ENCODE measurements at places on chromosomes 4 and X.

GRCh38 chr4:94491322-94491721, 39.6 kb downstream of the PDLIM5 start:
- no peak for DNase-seq

DNA sequence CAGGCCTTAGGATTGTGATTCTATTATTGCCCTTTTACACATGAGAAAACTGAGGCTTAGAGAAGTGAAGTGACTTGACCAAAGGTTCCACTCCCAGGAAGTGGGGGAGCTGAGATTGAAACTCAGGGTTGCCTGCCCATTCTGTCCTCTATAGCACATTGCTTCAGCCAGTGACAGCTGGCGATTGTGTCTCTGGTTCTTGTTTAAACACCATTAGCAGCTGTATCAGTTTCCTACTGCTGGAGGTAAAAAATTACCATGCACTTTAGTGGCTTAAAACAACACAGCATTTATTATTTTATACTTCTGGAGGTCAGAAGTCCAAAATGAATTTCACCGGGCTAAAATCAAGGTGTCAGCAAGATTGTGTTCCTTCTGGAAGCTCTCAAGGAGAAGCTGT, 205.8 kb upstream of the MAMLD1 start:
- no peak for DNase-seq

DNA sequence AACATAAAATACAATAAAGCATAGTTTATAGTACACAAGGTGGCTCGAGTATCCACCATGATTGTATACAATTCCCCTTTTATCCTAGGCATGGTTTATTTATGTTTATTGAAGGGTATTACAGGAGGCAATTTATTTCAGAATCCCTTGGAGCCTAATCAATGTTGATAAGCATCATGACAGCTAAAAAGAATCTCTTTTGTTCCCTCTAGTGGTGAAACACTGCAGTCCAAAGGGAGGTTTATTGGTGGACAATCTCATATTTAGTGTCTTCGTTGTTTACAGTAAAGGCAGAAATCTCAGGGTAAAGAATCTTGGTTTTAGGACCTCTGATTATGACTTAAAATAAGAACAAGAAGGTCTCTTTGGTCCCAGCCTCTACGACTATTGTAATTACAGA, 1712.5 kb downstream of the C4orf33 start:
- no peak for DNase-seq

GRCh38 chr4:4388836-4389575, 2.1 kb downstream of the NSG1 start:
- no peak for DNase-seq

GRCh38 chr4:40840985-40841571, 91.3 kb downstream of the NSUN7 start:
- DNase-seq: peak; percentile 79

DNA sequence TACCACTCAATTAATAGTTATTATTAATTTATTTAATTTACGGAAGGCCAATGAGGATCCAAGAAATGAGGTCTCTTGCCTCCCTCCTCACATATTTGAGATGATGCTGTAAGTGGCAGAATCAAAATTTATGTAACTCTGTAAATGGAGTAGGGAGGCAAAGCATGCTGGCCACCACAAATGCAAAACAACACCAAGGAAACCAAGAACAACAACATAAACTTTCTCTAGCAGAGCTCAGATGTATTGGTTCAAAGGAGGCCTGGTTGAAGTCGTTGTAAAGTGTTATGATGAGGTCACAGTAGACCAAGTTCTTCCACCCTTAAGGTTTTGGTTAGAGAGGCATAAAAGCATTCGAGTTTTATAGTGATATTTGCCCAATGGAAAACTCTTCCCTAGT, 194.8 kb upstream of the FAT1 start:
- DNase-seq: no peak

GRCh38 chr4:62914758-62915157, 1494.5 kb downstream of the TECRL start:
- no peak for DNase-seq

GRCh38 chr4:1784395-1784788, 8.7 kb upstream of the FGFR3 start:
- no peak for DNase-seq

GRCh38 chr4:110296892-110297291, 98.5 kb upstream of the ELOVL6 start:
- DNase-seq: peak; percentile 58

GRCh38 chrX:37509349-37509748, 62.1 kb upstream of the LANCL3 start:
- DNase-seq: no peak

DNA sequence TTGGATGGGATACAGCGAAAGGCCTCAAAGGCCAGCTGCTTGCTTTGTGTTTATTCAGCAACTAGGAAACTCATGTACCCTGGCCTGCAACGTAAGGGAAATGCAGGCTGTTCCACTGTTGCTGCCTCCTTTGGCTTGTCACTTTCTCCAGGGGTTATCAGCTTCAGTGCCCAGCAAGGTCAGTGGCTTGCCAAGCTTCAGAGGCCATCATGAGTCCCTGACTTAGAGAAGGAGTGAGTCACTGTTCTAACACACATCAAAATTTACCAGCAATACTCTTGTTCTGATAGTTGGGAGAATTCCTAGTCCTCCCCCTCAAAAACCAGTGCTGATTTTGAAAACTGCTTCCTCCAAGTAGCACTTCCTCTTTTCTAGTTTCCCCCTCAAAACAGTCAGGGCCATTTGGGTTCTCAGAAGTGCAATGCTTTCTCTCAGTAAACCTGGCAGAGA, 250.8 kb downstream of the ARHGAP24 start:
- no peak for DNase-seq

DNA sequence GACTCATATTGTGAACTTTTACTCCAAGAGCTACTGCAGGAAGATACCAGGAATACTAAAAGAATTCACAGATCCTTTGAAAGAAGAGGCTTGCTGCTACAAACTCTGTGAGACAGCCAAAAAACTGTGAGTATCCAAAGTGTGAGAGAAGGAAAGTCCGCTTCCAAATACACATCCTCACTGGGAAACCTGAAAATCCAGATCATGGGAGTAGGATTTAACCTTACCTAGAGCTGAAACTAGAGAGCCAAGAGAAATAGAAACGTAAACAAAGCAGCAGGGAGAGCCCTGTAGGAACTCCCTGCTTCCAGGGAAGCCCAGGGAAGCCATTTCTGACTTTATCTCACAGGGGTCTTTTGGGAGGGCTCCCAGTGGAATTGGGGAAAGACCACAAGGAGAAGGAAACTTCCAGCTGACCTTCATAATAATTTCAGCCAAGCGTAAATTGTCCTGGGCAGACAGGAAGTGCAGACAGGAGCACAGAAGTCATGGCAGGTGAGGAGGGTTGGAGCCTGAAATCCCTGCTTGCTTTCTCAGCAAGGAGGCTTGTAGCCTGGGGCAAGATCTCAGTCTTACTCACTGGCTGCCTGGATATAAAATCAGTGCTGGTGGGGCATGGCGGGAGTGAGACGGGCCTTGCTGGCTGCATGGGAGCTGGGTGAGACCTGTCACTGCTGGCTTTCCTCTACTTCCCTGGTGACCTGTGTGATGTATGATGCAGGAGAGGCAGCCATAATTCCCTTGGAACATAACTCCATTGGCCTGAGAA, 26.2 kb upstream of the NFKB1 start:
- no peak for DNase-seq

DNA sequence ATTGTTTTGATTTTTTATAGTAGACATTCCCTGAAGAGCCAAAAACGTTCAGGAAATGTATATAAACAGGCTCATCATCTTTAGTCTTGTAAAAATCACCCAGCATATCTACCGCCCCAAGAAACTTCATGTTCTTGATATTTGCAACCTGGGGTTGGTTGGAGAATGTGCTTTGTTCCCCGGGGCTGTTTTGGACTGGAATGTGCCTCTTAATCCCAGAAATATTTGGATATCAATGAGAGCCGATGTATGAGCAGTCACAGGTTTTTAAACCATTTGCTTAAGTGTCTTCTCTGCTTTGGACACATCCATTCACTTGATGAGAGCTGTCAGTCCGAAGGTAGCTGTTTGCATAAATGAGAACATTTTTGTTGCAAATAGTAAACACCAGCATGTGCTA, 449.7 kb downstream of the PCDH7 start:
- no peak for DNase-seq

- DNase-seq: no peak
Observed at GRCh38 chr4:6549445-6549844, 25.5 kb upstream of the MAN2B2 start.

GRCh38 chrX:145816601-145817315, 871 bp upstream of the SLITRK2 start:
- DNase-seq: no peak

DNA sequence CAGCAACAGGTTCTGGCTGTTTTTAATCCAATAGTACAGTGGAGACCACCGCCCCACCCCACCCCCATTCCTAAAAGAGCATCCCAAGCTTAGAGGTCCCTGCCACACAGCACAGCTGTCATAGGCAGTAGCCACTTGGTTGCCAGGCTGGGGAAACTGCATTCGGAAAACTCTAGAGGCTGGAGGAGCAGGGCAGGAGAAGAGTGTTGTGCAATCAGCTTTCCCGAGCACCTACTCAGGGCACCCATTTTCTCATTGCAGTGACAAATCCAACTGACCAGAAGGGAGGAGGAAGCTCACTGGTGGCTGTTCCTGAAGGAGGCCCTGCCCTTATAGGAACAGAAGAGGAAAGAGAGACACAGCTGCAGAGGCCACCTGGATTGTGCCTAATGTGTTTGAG, 1.1 kb downstream of the CXCL1 start:
- DNase-seq: no peak

DNA sequence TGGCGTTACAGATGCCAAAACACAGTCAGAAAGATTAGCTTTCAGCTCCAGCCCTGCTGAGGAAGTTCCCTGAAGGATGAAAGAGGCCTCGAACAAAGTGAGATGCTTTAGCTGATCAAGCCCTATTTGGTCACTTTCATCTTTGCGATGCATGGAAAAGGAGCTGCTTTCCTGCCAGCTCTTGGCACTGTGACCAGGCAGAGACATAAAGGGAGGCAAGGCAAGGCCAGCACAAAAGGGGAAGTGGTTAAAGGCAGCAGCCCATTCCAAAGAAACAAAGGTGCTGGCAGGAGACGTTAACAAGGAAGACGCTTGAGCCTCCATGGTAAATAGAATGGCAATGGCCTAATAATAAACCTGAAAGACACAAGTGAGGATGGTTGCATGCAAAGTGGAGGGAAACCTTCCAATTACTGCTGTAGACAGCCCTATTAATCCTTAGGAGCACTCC, 617.1 kb upstream of the INTU start:
- no peak for DNase-seq

DNA sequence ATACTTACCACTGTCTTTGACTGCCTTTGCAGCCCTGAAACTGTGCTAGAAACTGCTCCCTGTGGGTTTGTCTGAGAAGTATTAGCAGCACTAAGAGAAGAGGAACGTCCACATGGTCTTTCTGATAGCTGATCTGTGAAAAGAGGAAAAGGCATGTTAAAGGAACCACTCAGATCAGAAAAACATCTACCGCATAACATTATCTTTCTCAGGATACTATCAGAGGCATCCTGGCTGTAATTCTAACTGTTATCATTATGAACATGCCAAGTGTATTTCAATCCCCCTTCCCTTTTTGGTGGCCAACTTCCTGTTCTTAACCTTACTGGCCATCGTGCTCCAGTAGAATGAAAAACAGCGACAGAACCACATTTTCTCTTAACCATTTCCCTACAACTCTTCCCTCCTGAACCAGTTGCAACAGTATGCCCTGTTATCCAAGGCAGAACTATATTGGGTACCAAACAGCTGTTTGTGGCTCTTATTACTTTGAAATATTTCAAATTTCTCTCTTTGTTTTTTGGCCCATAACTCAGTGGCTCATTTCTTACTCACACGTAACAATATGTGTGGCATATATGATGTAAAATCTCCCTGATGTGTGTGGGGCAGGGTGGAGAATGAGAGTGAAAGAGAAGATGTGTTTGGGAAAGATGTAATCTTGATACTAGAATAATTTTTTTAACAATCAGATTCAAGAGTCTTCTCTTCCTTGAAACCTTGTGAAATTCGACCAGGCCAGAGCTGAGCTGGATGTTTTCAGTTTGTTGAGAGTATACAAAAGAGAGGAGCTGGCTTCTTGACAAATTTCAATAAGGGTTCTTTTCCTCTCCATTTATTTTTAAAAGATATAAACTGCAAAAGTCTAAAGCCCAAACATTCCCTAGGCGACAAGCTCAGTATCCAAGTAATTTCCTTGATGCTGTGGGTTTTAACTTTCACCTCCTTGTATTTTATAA, 35.2 kb downstream of the ARHGEF6 start:
- DNase-seq: no peak

Measured in activated CD4-positive, alpha-beta T cell treated with anti-CD3 and anti-CD28 coated beads, Interleukin-2, amount 50 U/mL, for 16 hours (primary cell).